ENCODE measurements at places on chromosomes 1 and 21.

GRCh38 chr1:84442256-84442655, 36.8 kb upstream of the RPF1 start:
- peaks cover 5% of the 10 kb centered on the region for H3K27me3 ChIP-seq
- H3K27ac ChIP-seq: no peak overlapping the region
- H3K4me1 ChIP-seq: peaks cover 23% of the 10 kb centered on the region
- no peaks in the 10 kb centered on the region for H3K36me3 ChIP-seq
- H3K4me3 ChIP-seq: no peak overlapping the region
- no peak for DNase-seq

DNA sequence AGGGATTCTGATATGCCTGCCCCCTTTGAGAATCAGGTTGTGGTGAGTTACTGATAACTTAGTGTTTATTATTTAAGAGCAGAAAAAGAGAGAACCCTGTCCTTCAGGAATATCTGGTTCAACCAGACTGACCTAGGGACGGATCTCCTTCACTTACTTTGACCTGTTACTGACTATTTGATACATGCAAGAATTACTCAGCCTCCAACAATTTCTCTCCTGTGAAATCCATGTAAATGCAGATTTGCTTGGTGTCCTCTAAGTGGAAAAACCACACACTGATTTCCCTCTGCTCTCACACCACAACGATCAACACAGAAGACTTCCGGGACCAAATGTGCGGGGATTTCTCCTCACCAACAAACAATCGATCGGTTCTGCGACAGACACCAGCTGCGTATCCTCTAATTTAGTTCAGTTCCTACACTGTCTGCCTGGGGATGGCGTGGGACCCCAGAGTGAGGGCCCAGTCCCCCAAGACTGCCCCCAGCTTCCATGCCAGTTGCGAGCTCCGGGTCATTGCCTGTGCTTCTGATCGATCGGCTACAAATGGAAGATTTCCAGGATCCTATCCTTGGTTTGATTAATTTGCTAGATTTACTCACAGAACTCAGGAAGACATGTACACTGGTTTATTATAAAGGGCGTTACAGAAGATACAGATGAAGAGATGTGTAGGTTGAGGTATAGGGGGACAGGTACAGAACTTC, 51.7 kb downstream of the BACE2 start:
- no peaks in the 10 kb centered on the region for H3K4me1 ChIP-seq
- H3K27me3 ChIP-seq: peaks cover 10% of the 10 kb centered on the region
- H3K4me3 ChIP-seq: no peak overlapping the region
- no peak for DNase-seq
- H3K36me3 ChIP-seq: no peaks in the 10 kb centered on the region
- no peak overlapping the region for H3K27ac ChIP-seq

- no peak for DNase-seq
- H3K27me3 ChIP-seq: peaks cover 6% of the 10 kb centered on the region
- H3K27ac ChIP-seq: no peak overlapping the region
- H3K4me1 ChIP-seq: no peaks in the 10 kb centered on the region
Observed at GRCh38 chr1:11395616-11396015, 83.3 kb upstream of the DISP3 start.

GRCh38 chr1:41255978-41256377, 13.9 kb upstream of the SCMH1 start:
- H3K4me1 ChIP-seq: no peaks in the 10 kb centered on the region
- no peaks in the 10 kb centered on the region for H3K36me3 ChIP-seq
- H3K4me3 ChIP-seq: no peak overlapping the region
- peaks cover 25% of the 10 kb centered on the region for H3K27me3 ChIP-seq
- no peak overlapping the region for H3K27ac ChIP-seq
- no peak for DNase-seq

GRCh38 chr1:5910666-5911065, 81.6 kb downstream of the NPHP4 start:
- H3K4me1 ChIP-seq: peaks cover 1% of the 10 kb centered on the region
- no peak overlapping the region for H3K27ac ChIP-seq
- H3K4me3 ChIP-seq: no peak overlapping the region
- H3K27me3 ChIP-seq: no peaks in the 10 kb centered on the region
- H3K36me3 ChIP-seq: no peaks in the 10 kb centered on the region

- no peak overlapping the region for H3K4me3 ChIP-seq
- no peak for DNase-seq
- no peaks in the 10 kb centered on the region for H3K4me1 ChIP-seq
- peaks cover 4% of the 10 kb centered on the region for H3K36me3 ChIP-seq
Observed at GRCh38 chr1:62588000-62588399, 9.3 kb upstream of the ANGPTL3 start.

GRCh38 chr1:6614929-6615785, 1.6 kb downstream of the PHF13 start:
- H3K4me1 ChIP-seq: peaks cover 20% of the 10 kb centered on the region
- peaks cover 14% of the 10 kb centered on the region for H3K36me3 ChIP-seq
- DNase-seq: peak; percentile 23
- H3K4me3 ChIP-seq: peak overlapping the region; percentile 66
- H3K27ac ChIP-seq: peak overlapping the region; percentile 83

DNA sequence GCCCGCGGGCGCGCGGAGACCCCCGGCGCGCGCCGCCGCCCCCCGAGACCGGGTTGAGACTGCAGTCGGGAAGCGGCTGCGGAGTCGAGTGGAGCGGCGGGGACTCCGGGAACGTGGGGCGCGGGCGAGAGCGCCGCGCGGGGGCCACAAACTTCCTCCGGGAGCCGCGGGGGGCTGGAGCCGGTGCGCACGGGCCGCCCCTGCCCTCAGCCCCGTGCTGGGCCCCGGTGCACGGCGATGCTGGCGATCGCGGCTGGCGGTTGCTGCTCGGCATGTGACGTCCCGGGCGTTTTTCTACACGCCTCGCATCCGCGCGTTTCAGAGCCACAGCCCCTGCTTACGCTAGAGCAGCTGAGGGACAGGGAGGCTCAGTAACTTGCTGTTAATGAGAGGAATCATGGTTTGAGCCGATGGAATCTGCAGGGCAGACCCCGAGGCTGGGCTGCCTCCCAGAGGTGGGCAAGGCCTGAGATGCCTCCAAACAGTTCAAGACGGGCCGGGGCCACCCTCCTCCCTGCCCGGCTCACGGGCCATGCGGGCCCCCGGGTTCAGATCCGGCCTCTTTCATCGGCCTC, 520 bp downstream of the TMEM201 start:
- DNase-seq: peak; percentile 66
- no peaks in the 10 kb centered on the region for H3K27me3 ChIP-seq
- H3K27ac ChIP-seq: peak overlapping the region; percentile 67
- peak overlapping the region; percentile 80 for H3K4me3 ChIP-seq

- peaks cover 17% of the 10 kb centered on the region for H3K4me1 ChIP-seq
- DNase-seq: no peak
- H3K36me3 ChIP-seq: no peaks in the 10 kb centered on the region
- peak overlapping the region; percentile 26 for H3K4me3 ChIP-seq
- peaks cover 54% of the 10 kb centered on the region for H3K27me3 ChIP-seq
Observed at GRCh38 chr1:50110151-50110550, 1.4 kb downstream of the ELAVL4 start.

DNA sequence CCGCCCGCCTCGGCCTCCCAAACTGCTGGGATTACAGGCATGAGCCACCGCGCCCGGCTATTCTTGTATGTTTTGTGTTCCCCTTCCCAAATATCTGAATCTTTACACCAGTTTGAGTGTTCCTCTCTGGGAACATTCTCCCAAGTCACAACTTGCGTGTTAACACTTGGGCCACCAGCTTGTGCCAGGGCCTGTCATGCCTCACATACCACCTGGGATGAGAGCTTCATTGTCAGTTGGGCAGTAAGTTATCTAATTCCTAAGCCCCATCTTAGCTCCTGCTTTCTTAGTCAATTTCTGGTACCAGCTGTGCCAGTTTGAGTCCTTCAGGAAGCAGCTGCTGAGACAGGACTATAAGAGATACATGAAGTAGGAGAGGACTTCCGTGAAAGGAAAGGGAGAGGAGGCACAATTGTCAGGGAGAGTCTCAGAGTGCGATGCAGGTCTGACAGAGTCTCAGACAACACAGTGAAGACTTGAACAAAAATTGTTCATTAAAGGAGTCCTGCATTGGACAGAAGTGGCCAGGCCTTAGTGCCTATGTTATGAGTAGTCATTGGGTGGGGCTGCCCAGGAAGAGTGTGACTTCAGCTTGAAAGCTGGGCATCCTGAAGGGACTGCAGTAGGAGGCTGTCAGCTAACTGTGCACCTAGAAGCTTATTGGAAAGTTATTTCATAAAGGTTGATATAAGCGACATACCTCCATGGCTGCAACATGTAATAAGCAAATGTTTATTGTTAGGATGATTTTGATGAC, 17.3 kb downstream of the ZFYVE9 start:
- no peaks in the 10 kb centered on the region for H3K4me1 ChIP-seq
- no peak for DNase-seq
- no peak overlapping the region for H3K4me3 ChIP-seq
- no peak overlapping the region for H3K27ac ChIP-seq
- H3K27me3 ChIP-seq: no peaks in the 10 kb centered on the region

DNA sequence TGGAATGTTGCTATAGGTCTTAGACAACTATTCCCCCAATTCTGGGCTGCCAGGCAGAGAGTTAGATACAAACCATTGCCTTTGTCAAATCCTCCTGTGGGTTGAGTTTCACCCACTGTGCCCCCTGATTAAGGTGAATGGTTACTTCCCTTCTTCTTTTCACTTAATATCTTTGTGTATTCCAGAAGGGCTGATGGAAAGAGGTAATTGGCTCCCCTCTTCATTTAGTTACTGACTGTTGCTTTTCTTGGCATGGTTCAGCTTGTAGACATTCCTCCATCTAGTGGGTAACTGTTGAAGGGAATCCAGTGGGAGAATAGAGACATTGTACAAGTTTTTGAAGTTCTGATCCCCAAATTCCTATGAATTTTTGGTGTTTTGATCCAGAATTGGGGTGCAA, 43.8 kb upstream of the MACF1 start:
- H3K4me3 ChIP-seq: no peak overlapping the region
- no peaks in the 10 kb centered on the region for H3K27me3 ChIP-seq
- no peak for DNase-seq
- no peak overlapping the region for H3K27ac ChIP-seq
- peaks cover 16% of the 10 kb centered on the region for H3K4me1 ChIP-seq

GRCh38 chr1:19643602-19644394, at the start of gene NBL1:
TSS of gene NBL1 (plus strand) at chr1:19644311. CDS start at chr1:19655031, 10,720 bp downstream.
- H3K4me1 ChIP-seq: peaks cover 21% of the 10 kb centered on the region
- peak; percentile 84 for DNase-seq
- peak within 1 kb of the TSS; percentile 64 for H3K27ac ChIP-seq
- H3K36me3 ChIP-seq: no peaks in the 10 kb centered on the region

DNA sequence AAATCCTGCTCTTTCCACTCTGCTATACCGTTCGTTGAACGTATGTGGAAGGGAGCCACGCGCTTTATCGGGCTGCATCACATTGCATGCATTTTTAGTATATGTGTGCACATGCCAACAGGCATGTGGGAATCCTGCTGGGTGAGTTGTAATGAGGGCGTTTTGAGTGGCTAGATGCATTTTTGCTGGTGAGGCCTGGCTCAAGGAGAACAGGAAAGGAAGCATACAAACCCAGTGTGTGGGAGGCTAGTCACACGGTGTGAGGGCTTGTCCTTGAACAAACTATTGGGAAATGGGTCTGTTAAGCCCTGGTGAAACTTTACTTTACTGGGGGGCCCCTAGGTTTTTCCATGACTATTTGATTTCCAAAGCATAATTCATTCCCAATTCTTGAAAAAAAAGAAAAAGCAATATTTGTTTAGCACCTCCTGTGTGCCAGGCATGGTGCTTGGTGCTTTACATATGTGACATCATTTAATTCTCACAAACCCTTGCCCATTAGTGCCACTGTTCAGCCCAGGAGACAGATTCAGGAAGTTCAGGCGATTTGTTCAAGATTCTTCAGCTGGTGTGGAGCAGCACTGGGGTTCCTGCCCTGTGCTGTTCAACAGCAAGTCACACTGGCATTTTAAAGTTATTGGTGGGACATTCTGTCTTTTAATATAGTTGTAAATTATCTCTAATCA, 25.6 kb upstream of the JUN start:
- no peak overlapping the region for H3K27ac ChIP-seq
- H3K4me1 ChIP-seq: peaks cover 36% of the 10 kb centered on the region
- peaks cover 2% of the 10 kb centered on the region for H3K36me3 ChIP-seq
- no peaks in the 10 kb centered on the region for H3K27me3 ChIP-seq
- H3K4me3 ChIP-seq: no peak overlapping the region

DNA sequence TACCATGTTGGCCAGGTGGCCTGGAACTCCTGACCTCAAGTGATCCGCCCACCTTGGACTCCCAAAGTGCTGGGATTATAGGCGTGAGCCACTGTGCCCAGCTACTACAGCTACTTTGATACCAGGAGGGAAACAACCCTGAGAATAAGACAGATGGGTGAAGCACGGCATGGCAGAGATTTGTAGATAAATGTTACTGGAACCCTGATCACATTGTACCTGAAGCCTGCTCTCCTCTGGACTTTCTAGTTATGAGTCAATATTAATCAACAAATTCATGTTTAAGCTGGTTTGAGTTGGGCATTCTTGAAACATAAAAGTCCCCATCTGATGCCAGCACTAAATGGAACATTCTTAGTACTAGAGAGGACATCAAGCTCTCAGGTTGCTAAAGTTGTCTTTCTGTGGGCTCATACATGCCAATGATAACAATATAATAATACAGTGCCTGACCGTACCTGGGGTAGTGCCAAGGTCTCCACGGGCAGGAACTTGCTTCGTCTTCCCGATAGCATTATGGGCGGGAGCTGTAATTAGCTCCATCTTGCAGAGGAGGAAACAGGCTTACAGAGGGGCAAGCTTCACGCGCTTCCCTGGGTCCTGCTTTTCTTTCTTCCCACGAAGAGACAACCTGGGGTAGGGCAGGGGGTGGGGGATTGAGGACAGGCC, 30.7 kb upstream of the SLC19A1 start:
- H3K36me3 ChIP-seq: no peaks in the 10 kb centered on the region
- H3K4me3 ChIP-seq: no peak overlapping the region
- no peak overlapping the region for H3K27ac ChIP-seq
- no peak for DNase-seq

All from activated CD4-positive, alpha-beta T cell treated with anti-CD3 and anti-CD28 coated beads for 36 hours (primary cell).